Effector CD4-positive, alpha-beta T cell (primary cell): ENCODE measurements at places on chromosomes 11 and 22.

GRCh38 chr11:60647087-60647486, 52.3 kb upstream of the MS4A8 start:
- no peak for DNase-seq

DNA sequence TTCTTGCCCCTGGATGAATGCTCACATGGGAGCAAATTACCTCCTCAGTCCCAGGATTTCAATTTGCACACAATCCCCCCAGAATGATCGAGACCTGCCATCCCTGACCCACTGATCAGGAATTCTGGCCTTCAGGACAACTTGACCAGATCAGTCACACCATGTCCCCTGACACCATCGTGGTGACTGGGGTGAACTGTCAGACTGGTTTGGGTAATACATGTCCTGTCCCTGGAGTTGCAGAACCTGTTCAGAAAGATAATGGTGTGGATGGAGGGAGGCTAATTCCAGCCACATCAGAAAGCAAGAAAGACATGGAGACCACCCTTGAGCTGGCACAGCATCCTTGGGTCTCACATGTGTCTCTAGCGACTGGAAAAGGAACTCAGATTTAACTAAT, 57.9 kb upstream of the TOP3B start:
- DNase-seq, result no peak

- DNase-seq, result no peak
Measured at GRCh38 chr11:128419012-128419767, 168.2 kb downstream of the ETS1 start.

DNA sequence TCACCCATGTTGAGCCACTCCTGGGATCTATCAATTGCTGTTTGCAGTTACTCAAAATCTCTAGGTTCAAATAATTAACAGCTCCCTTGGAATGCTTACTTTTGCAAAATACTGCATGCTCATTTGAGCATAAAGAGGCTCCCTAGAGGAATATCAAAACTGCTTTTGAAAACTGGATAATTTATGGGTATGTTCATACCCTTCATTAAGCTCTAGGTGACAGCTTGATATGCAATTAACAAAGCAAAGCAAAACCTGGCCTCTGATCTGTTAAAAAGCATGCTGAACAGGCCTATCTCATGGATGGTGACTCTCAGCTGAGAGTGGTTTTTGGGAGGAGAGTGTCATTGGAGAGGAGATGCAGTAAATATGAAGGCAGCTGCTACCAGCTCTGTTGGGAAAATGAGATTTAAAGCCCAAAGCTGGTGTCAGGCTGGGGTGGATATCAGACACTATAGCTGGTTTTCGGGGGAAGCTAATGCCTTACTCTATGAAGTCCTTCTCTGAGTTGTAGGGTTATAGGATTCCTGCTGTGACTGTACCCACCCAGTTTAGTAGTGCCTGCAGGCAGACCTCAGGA, 110.9 kb downstream of the RASSF10 start:
- DNase-seq, result no peak

DNA sequence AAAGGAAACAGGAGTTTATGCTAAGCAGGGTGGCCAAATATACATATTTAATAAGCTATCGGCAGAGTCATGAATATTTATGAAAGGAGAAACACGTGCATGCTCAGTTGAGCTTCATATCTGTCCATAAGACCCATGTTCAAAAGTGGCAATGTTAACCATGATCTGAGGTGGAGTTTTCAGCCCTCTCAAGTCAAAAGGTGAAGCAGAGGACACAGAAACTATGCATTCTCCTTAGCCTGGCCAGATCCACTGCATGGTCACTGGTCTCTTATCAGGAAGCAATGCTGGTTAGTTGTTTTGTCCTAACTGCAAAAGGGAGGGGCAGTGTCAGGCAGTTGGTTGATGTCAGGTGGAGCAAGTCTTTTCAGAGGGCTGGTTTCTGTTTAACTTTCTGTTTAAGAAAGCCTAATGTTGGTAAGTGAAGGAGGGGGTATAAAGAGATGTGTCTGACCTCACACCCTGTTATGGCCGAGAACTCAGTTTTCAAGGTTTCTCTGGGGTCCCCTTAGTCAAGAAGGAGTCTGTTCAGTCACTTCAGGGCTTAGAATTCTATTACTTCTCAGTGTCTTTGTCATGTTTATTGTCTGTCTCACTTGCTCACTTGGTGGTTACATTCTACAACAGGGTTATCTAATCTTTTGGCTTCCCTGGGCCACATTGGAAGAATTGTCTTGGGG, 5.5 kb upstream of the SELENOH start:
- DNase-seq, result no peak

- DNase-seq, result no peak
Measured at GRCh38 chr11:14132312-14132711, 169.8 kb downstream of the SPON1 start.

- DNase-seq, result no peak
Measured at GRCh38 chr11:122979815-122980595, 1.6 kb downstream of the BSX start.

DNA sequence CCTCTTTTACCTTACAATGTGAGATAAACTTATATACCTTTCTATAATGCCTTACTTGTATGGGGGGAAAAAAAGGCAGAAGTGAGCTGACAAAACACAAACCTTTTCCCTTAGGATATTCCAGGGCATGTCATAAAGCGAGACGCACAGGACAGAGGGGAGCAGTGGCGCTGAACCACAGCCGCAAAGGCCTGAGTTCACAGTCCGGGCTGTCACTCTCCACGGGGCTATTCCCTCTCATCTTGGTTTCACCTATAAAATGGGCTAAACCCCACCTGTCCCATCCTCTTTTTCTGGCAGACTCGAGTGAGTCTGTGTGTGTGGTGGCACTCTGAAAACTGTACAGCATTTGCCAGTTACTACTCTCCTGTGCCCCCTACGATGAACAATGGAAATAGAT, 14.4 kb upstream of the FXYD2 start:
- DNase-seq, result no peak

DNA sequence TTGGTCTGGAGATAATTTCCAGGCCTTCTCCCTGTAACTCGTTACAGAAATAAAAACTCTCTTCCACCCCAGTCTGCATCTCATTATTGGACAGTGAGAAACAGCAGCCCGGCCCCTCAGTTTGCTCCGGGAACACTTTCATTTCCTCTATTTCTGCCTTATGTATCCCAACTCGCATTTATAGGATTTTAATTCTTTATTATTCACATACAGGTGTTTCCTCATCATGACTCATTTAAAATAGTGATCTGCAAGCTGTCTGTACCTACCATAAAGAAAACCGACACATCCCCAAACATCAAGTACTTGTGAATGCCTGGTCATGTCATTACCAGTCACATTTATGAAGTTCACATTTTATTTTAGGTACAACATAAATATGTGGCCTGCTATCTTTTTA, 42.8 kb downstream of the PIWIL3 start:
- no peak for DNase-seq

DNA sequence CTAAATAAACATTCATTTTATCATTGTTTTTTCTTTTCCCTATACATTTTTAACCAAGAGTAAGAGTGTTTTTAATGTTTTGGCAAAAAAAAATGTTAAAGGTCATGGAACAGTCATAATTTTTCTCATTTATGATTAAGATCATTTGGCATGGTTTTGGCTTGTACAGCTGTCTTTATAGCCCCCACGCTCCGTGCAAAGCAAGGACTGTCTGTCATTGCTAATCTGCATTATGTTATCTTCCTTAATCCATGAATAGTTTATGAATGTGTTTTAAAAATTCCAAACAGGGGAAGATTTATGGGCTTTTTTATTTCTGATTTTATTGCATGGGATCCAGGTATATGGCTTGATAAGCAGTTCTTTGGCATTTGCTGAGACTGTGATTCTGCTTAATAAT, 28.1 kb downstream of the PGM2L1 start:
- no peak for DNase-seq

DNA sequence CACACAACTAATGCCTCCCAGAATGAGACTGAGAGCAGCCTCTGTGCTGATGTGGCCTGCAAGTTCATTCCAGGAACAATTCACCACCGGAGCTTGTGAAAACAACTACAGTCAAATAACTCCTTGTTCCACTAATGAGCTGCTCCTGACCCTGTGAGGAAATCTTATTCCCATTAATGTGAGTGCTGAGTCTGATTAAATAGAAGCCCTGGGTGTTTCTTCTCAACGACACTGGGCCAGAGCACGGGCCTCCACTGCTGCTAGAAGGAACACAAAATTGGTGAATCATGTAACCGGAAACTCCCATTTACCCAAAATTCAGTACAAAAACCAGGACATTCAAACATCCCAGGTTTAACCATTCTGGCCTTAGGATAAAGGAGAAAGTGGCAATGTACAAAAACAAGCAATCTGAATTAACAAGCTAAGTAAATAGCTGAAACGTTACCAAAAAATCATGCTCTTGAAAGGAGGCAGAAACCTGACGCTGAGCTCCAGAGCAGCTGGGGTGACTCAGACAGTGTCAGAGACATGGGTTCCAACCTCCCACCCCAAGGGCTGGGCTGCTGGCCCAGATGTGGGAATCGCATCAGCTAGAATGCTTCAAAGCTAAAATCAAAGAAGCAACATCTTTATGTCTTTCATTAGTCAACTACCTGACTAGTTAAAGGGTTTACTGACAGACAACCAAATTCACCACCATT, 26.7 kb downstream of the SERGEF start:
- no peak for DNase-seq

GRCh38 chr11:8098361-8098760, 17.4 kb downstream of the TUB start:
- no peak for DNase-seq

DNA sequence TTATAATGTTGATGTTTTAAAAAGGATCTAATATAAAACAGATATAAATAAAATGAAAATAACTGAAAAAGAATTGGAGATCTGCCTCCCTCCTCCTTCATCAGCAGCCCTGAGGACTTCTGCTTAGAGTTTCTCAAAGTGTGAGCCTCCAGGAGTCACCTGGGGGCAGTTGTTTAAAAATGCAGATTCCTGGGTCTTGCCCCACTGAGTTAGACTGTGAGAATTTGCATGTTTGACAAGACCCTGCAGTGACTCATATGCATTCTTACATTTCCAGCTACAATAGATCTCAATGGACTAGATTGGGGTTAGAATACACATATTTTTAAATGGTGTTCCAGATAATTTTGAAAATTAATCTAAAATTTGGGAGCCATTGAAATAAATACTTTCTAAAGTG, 798 bp upstream of the OOSP3 start:
- no peak for DNase-seq

- no peak for DNase-seq
Measured at GRCh38 chr11:47033439-47033838, 96.9 kb downstream of the CSTPP1 start.

DNA sequence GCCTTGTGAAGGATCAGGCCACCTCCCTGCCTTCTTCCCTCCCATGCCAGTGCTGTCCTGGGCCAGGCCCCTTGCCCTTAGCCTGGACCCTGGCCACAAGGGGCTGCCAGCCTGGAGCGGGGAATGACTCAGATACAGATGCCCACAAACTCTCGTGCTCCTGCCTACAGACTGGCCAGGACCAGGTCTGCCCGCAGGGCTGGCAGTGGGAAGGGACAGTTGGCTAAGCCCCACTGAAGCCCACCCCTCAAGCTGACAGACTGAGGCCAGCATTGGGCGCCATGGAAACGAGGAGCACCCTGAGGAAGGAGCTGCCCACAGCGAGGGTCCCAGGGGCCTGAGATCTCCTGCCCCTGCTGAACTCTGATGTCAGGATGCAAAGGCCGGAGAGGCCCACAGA, 14.1 kb downstream of the SCUBE1 start:
- DNase-seq, result no peak

DNA sequence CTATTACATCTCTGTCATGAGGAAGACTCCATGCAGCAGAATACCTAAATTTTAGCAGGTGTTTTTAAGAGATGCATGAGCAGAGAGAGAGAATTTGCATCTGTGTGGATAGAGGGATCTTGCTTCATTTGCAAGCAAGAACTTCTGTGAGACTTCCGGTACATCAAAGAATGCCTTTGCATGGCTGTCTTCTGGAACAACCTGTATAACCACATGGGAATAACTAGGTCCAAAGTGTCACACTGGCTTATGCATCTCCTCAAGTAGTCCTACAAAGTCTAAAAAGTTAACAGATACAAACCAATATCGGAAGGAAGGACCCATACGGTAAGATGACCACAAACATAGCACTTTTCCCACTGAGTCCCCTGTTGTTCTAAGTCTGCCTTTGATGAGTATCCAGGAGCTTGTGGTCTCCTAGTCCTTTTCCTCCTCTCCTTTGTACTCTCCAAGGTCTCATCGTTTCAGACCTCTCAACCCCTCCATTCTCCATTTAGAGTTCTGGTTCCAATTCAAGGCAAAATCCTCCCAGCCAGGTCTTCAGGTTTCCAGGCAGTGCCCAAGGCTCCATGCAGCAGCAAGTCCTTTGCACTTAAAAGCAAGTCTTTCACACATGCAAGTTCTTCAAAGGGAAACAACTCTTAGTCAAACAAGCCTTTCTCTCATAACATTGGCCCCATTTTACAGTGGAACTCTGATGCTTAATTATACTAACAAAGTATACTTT, 581.7 kb upstream of the ARHGAP42 start:
- no peak for DNase-seq

DNA sequence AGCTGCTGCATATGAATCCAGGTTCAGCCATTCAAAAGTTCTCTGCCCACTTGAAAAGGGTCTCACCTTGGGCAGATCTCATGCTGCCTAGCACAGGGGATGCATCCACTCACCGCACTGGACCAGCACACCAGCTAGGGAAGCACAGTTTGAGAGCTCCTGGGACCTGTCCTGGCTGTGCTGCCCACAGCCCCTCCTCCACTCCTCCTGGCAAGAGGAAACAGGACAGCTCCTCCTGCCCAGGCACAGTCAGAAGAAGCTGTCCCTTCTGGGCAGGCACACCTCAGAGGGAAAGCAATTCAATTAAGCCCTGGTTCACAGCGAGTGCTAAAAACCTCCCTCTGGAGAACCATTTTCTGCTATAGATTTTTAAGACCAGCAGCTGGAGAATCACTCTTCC, 146.7 kb downstream of the ST3GAL4 start:
- DNase-seq, result no peak
